ENCODE measurements at places on chromosomes 16 and 17.

DNA sequence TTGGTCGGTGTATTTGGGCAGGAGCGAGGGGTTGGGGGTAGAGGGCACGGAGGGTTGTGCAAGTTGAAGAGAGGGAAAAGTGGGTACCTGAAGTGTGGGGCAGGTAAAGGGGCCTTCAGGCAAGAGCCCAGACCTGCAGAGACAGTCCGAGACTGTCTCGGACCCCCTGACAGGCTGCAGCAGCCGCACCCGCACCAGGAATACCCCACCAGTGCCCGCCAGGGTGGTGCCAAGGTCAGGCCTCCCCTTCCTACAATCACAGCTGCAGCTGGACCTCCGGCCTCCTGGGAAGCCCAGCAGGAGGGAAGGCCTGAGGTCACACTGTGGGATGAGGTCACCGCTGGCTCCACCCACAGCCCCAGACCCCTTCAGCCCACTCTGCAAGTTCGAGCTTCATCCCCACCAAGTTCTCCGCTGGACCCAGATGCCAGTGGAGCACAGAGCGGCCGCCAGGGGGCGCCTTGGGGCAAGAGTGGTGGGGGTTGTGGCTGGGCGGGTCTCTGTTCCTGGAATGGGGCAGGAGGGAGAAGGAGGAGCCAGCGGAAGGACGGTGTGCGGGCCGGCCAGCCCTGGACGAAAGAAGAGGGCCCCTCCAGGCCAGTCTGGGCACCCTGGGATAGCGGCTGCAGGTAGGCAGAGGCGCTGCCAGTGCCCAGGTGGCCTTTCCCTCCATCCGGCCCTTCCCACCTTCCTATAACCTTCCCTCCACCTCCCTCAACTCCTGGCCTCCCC lies at the start of gene HSD3B7:
Gene HSD3B7, plus strand, starts transcription at position 539 of the 732 bp plus-strand sequence. CDS start 452 bp downstream, outside the sequence.
- DNase-seq, result peak; percentile 77

- no peak for DNase-seq
These were observed 376.3 kb downstream of the CNTNAP4 start for GRCh38 chr16:76653390-76654026.

DNA sequence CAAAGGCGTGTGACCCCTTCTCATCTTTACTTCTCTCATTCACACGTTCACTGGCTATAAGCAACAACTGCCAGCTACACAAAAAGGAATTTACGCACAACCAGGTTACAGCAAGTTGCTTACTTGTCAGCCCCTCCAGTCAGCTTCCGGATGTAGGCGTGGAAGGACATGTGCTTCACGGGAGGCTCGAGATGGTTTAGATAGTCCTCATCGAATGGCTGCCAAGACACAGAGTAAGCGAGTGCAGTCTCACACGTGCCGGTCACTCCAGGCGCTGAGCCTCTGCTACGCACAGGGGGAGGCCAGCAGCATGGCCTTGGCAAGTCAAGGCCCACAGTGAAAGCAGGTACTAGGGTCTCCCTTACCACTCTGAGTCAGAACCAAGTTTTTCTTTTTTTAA lies 28.3 kb downstream of the NPLOC4 start:
- DNase-seq, result no peak

DNA sequence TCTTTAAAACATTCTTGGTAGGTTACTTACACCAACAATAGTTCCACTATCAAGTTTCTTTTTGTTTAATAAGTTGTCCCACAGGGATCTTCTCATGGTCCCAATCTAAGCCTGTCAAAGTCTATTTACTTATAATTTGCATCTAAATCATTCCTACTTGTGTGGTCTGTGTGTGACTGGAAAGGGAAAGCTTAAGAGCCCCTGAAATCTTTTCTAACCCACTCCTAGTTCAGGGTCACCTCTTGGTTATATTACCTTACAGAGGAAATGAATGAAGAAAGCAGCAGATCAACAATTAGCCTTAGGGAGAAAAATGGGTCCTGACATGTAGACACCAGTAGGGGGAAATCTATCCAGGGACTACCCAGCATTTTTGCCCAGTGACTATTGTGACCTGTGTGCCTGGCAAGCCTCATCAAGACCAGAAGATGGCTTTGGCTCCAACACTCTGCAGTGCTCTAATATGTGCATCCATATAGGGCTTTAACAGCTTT lies 110.4 kb upstream of the HAS3 start:
- DNase-seq, result no peak

- no peak for DNase-seq
These were observed 37.6 kb downstream of the ZNF750 start for GRCh38 chr17:82802075-82802780.

All from effector CD4-positive, alpha-beta T cell (primary cell).